Stimulated activated CD4-positive, alpha-beta T cell treated with anti-CD3 and anti-CD28 coated beads, Interleukin-15, amount 100 ng/mL, for 48 hours (primary cell): ENCODE measurements at places on chromosomes 12 and 14.
A peak's percentile ranks its signal among the peaks of the same experiment; 100 is the strongest.

DNA sequence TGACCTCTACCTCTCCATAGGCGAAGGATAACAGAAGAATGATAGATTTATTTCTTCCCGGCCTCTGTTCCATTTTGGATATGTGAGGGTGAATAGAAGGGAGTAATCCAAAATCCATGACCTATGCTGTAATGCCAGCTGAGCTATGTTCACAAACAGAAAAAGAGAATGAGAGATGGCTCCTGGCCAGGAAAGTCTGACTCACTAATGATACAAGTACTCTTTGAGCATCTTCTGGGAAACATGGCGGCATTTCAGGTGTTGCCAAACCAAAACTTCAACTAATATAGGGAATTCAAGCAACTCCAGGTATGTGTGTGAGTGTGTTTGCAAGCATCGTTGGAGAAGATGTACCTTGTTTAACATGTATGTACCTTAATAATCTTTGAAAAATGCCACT, 55.1 kb downstream of the MED13L start:
- DNase-seq, result peak; percentile 40

DNA sequence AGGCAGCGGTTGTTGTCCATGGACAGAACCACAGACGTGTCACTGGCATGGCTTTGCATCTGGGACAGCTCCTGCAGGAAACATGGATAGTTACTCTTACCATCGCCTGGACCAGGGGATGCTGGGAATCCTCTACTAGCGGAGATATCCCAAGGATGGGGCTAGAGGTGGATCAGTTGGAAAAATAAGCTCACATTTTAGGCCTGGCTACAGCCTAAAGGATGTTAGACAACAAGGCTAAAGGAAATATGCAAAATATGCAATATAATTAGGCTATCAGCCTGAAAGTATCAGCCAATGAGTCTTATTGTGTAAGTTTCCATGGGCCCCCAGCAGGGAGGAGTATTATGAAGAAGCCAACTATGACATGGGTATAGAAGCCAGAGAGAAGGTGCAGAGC, 5.0 kb downstream of the KRT76 start:
- no peak for DNase-seq

DNA sequence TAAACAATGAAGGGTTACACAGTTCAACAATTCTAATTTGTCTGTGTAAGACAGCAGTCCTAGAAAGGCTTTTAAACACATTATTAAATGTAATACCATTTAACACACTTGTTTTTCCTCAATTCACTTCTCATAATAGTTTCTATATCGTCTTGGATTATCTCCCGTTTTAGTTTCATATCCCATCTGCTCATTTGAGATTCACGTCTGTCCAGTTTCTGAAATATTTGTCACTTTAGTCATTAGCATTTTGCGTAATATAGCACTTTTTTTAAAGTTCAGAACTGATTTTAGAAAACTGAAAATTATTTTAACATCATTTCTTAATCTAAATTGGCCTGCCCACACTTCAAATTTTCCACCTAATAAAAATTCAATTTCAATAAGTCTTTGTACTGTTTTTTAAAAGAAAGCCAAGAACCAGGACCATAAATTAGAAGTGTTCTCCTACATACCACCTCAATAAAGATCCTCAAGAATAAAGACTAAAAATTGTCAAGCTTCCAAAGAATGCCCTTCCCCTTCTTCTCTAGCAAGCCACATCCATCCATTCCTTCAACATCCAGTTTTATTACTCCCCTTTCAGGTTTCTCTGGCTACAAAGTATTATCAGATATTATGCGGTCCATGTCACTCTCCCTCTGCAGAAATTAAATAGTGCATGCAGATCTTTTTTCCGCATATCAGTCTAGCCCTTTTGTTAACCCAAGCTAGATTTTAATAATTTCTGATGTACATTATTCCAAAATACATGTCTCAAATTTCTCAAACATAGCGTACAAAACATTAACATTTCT, 11.9 kb downstream of the MED13L start:
- no peak for DNase-seq

DNA sequence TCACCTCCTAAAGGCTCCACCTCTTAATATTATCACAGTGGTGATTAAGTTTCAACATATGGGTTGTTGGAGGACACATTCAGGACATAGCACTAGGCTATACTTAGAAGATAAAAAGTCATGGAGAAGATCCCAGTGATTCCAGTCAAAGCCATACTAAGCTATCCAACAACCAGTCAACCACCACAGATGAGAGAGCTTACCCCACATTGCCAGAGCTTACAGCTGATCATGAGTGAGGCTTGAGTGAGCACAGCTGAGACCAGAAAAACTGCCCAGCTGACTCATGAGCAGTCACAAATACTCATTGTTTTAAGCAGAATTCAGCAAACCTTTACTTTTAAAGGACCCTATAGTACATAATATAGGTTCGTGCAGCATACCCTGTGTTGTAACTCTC, 85.1 kb downstream of the DRAM1 start:
- DNase-seq, result no peak

- no peak for DNase-seq
Measured at GRCh38 chr12:112989806-112990205, 11.5 kb downstream of the OAS2 start.

- no peak for DNase-seq
Measured at GRCh38 chr12:123531091-123531490, 2.4 kb downstream of the RILPL1 start.

GRCh38 chr12:117187421-117187820, 2.8 kb downstream of the FBXO21 start:
- DNase-seq, result no peak

GRCh38 chr14:99684410-99684934, 374 bp downstream of the CYP46A1 start:
- DNase-seq, result no peak

GRCh38 chr12:66538970-66539369, 139.9 kb downstream of the GRIP1 start:
- no peak for DNase-seq

GRCh38 chr12:43009846-43010240, 420.3 kb upstream of the PRICKLE1 start:
- DNase-seq, result no peak

- DNase-seq, result no peak
Measured at GRCh38 chr14:60253649-60254048, 4.6 kb downstream of the PPM1A start.

DNA sequence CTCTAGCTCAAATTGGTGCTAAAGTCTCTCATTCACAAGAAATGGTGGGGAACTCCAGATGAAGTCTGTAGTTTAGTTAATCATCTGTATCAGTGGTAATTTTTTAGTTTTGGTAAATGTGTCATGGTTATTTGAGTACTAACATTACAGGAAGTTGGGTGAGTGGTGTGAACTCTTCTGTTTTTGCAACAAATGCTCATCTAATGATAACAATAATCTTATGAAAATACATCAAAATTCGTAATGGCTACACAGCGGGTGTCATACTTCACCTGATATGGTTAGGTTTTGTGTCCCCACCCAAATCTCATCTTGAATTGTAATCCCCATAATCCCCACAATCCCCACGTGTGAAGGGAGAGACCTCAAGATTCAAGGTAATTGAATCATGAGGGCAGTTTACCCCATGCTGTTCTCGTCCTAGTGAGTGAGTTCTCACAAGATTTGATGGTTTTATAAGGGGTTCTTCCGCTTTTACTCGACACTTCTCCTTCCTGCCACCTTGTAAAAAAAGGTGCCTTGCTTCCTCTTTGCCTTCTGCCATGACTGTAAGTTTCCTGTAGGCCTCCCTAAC, 209.3 kb upstream of the FOXN3 start:
- DNase-seq, result no peak

GRCh38 chr12:63919756-63920155, 75.3 kb downstream of the SRGAP1 start:
- no peak for DNase-seq

DNA sequence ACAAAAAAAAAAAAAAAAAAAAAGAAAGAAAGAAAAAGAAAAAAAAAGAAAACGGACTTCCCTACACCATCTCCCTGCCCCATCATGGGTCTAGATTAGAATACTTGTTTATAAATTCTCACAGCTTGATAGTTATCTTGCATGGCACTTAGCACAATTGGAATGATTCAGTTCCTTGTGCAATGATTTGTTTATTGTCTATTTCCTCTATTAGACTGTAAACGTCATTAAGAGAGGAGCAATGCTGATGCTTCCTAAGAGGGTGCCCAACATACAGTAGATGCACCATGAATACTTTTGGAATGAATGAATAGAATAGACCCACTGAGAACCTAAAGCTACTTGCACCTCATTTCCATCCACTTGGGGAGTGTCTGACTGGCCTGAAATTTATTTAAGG, 40.8 kb downstream of the PAX9 start:
- no peak for DNase-seq

DNA sequence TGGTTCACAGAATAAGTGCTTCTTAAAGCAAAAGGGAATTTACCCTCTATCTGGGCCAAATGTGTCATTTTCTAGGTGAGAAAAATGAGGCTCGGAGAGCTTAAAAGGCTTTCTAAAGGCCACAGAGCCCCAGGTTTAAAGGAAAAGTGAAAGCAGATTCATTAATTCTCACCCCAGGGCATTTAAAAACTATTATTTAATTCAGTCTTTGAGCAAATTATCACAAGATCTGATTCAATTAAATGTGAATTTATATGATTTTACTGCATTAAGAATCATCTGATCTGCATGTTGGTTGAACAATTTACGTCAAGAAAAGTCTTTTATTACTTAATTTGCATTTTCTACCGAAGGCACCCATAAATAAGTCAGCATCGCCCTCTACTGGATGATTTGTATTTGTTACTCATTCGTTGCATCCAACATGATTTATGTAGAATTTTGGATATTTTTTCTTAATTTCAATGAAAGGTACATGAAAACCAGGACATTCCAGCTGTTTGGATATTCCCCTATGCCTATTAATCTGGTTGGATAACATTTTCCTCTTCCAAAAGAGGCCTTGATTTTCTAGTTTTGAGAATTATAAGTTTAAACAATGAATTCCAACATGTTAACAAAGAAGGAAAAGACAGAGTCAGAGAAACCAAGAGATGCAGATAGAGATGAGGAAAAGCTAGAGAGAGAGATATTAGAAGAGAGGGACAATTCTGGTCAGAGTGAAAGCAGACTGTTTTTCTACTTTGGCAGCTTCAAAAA, 19.1 kb upstream of the DHRS7 start:
- no peak for DNase-seq

GRCh38 chr12:114779186-114779585, 95.2 kb upstream of the TBX3 start:
- DNase-seq, result no peak

DNA sequence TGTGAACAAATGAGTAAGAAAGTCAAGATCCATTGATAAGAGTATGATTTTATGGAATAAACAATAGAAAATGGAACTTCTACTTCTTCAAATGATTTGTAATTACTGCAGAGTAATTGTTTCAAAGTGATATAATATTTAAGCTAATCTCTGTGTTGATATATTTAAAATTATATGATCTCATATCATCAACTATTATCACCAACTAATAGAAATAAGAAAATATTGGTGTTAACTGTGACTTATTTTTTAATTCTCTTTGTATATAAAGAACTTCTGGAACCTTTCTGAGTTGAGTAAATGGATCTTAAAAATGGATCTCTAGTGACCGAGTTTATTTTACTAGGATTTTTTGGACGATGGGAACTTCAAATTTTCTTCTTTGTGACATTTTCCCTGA, at the start of gene OR4L1:
Gene OR4L1 (plus strand): TSS at position 301 of the 400 bp plus-strand sequence. CDS start 0 bp downstream, at position 301.
- DNase-seq, result no peak

GRCh38 chr12:52334185-52334584, 13.0 kb upstream of the KRT83 start:
- DNase-seq, result no peak

DNA sequence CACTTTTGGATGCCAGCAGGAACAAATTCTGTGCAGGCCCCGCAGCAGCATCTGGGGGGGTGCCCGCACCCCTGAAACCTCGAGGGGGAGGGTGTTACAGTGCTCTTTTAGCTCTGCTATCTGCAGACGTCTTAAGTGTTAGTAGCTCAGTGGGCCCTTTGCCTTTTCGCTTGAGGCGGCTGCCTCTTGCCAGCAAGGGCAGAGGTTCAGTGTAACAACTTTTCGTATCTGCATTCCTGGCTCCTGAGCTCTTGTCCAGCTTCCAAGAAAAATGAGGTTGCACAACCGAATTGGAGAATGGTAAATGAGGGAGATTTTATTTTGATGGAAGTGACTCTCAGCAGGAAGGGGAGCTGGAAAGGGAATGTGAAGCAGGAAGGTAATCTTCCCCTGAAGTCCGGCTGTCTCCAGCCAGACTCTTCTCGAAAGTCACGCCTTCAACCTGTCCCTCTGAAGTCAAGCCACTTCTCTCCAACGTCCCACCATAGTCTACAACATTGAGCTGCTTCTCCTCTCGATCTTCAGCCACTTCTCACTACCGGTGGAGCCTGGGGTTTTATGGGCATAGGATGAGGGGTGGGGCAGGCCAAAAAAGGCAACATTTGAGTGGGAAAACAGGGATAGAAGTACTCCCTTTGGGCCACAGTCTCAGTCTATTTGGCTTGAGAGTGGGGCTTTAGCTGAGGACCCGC, 17.8 kb downstream of the TAS2R50 start:
- no peak for DNase-seq

DNA sequence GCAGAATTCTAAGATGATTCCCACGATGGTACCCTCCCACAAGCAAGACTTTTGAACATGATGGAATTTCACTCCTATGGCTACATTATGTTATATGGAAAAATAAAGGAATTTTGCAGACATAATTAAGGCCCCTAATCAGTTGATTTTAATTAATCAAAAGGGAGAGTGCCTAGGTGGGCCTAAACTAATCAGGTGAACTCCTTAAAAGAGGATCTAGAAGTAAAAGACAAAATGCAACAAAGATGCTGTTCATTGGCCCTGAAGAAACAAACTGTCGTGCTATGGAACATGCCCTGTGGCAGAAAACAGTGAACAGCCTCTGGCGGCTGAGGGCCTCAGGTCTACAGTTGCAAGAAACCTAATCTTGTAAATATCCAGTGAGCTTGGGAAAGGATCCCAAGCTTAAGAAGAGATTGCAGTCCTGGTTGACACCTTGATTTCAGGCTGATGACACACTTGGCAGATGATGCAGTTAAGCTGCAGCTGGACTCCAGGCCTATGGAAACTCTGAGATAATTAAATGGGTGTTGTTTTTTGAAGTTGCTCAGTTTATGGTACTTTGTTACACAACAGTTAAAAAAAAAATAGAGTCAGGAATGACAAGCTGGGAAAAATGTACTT, 13.8 kb downstream of the TMCC3 start:
- no peak for DNase-seq

DNA sequence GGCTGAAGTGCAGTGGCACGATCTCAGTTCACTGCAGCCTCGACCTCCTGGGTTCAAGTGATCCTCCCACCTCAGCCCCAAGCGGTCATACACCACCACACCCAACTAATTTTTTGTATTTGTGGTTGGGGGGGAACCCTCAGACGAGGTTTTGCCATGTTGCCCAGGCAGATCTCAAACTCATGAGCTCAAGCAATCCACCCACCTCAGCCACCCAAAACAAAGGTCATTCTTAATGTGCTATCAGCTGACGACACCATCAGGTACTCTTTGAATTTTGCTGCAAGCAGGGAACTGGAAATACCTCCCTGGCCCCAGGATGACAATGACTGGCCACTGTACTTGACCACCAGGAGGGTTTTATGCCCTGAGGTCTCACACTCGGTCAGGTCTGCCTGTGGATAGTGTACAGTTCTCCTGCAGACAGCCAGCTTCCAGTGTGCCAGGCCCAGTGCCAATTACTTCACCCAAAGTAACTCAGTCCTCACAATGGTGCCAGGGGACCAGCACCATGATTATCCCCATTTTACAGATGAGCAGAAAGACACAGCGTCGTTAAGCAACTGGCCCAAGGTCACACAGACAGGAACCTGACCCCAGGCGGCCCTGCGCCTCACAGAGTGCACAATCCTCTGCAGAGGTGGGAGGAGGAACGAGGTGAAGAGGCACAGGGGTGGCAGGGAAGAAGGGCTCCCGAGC, 42.9 kb downstream of the ITPK1 start:
- no peak for DNase-seq

GRCh38 chr14:39433452-39433813, 1.2 kb upstream of the FBXO33 start:
- no peak for DNase-seq
